HTR-8/SVneo (cell line): ENCODE measurements at places on chromosomes 6 and 20.

GRCh38 chr6:140636271-140636907, 1261.9 kb upstream of the CITED2 start:
- no peak for DNase-seq

GRCh38 chr6:37960139-37960935, 140.8 kb downstream of the ZFAND3 start:
- no peak for DNase-seq

GRCh38 chr6:114707081-114707620, 364.3 kb upstream of the HS3ST5 start:
- no peak for DNase-seq

DNA sequence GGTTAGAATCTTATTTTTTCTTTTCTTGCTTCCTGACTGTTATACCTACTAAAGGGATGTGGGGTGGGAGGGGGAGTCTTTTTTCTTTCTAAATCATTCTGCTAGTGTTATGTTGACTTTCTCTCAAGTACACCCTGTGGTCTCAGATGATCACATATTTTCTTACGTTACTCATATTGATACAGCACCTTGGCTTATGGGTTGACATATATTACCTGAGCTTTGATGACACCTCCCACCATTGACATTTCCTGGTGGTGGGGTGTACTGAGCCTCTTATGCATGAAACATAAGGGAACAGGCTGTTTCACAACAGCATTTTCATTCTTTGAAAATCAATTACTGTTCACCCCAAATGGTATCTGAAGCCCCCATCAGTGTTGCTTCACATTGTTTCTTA, 169.8 kb downstream of the MMS22L start:
- DNase-seq, result no peak

DNA sequence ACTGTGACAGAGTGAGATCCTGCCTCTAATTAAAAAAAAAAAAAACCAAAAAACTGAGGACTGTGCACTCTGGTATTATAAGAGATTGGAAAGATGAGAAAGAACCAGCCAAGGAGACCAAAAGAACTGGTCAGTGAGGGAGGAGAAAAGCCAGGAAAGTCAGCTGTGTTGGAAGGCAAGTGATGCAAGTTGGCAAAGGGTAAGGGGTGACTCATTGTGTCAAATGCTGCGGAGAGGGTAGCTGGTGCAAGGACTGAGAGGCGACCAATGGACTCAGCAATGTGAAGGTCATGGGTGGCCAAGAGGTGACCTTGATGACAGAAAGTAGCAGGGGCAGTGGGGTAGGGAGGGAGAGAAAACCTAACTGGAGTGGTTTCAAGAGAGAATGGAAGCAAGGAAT, 27.4 kb upstream of the LRRN4 start:
- no peak for DNase-seq

- no peak for DNase-seq
These were observed 447.2 kb downstream of the FRK start for GRCh38 chr6:115613488-115613887.

DNA sequence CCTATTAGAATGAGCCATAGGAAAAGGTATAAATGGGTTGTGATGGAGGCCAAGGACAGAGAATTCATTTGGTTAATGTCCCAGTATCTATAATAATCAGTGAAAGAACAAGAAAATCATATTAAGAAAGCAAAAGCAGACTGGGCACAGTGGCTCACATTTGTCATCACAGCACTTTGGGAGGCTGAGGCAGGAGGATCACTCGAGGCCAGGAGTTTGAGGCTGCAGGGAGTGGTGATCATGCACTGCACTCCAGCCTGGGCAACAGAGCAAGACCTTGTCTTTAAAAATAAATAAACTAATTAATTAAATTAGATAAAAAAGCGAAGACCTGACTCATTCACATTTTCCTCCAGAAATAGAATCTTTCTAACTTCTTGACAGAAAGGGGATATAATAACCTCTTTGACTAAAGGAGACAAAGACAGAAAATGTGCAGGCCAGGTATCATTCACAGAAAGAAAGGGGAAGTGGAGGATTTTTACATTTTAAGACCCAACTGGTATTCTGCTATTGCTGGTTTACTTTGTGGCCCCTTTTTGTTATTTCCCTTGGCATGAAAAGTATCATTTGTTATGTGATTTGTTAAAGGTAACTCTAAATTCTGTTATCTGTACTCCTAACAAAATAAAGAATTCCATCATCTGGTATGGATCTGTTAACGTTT, 31.9 kb upstream of the MAPK13 start:
- DNase-seq, result no peak

- no peak for DNase-seq
These were observed 17.1 kb downstream of the ALDH8A1 start for GRCh38 chr6:134932535-134933470.

DNA sequence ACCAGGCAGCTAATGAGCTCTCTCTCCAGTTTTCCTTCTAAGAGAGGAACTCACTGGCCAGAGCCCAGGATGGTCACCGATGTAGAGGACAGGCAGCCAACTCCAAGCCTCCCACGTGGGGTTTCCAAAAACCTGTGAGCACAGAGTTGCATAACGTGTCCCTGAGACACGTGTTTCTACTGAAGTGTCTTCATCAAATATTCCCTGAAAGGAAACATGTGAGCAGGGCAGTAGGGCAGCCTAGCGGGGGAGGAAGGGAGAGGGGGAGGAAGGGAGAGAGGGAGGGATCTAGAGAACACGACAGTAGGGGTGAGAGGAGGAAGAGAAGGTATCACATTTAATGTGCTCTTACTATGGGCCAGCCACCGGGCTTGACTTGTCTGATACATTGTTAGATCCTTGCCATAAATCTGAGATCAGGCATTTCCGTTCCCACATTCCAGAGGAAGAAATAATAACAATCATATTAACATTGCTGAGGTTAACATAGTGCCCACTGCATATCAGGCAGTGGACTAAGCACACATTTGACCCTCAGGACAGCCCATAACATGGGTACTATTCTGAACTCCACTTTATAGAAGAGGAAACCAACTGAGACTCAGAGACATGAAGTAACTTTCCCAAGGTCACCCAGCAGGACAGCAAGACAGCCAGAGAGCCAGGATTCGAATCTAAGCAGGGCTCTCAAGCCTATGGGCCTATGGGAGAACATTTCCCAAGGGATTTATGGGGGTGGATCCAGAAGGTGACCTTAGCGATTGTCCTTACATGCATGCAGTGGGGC, 4.5 kb upstream of the SYS1 start:
- peak; percentile 87 for DNase-seq

DNA sequence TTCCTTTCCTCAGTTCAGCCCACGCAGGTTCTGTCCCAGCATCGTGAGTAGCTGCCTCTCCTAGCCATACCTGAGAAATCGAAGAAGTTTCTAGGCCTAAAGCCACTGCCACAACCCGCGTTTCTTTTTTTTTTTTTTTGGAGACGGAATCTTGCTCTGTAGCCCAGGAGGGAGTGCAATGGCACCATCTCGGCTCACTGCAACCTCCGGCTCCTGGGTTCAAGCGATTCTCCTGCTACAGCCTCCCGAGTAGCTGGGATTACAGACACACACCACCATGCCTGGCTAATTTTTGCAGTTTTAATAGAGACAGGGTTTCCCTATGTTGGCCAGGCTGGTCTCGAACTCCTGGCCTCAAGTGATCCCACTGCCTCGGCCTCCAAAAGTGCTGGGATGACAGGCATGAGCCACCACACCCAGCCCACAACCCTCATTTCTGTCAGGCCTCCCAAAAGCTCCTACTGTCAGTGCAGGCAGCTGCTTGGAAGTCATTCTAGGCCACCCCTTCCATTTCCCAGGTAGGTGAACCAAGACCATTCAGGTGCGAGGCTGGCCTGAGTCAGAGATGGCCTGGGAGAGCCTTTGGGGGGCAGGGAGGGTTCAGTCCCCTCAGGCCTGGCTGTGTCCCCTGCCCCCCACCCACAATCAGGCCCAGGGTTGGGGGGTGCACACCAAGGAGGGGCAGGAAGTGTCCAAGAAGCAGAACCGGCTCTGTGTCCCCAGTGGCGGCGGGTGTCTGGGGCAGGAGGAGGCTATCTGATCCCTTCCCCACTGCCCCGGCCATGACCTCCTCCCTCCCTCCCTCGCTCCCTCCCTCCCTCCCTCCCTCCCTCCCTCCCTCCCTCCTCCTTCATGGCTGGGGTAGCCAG, 47.2 kb downstream of the NOL4L start:
- DNase-seq, result no peak

- no peak for DNase-seq
These were observed 108.4 kb downstream of the SCML4 start for GRCh38 chr6:107715550-107716321.

DNA sequence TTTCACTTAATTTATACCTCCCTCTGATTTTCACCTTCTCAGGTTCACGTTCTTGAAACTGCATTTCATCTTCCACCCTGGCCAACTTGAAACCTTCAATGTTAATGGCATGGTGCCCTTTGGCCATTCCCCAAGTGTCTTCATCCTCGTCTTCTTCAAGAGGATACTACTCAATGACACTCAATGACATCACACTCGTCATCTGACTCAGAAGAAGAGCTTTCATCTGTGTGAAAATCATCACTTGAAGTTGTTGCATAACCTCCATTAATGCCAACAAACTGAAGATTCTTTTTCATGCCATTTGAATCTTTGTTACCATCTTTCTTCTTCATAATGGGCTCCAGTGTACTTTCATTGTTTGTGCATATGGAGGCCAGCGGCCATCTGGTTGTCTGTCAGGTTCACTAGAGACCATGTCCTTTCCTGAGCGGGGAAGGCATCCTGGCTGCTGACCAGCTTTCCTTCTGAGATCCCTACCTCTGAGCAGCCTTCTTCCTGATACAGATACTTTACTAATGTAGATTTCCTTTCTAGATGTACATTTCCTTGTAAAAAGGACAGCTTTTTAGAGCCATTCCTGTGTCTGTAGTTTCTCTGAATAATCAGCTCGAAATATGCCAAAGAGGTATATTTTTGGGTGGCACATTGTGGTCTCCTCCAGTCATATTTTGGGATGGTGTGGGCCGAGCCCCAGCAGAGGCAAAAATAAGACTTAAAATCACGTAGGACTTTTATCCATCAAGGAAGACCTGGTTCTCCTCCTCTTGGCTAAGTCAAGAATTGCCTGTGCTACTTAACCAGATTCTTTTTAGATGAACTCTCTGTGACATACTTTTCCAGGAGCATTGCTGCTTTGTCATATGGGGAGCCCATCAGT, 21.3 kb downstream of the TRMT6 start:
- no peak for DNase-seq

- DNase-seq, result peak; percentile 59
These were observed 76.5 kb downstream of the ADGRG6 start for GRCh38 chr6:142378138-142378875.

DNA sequence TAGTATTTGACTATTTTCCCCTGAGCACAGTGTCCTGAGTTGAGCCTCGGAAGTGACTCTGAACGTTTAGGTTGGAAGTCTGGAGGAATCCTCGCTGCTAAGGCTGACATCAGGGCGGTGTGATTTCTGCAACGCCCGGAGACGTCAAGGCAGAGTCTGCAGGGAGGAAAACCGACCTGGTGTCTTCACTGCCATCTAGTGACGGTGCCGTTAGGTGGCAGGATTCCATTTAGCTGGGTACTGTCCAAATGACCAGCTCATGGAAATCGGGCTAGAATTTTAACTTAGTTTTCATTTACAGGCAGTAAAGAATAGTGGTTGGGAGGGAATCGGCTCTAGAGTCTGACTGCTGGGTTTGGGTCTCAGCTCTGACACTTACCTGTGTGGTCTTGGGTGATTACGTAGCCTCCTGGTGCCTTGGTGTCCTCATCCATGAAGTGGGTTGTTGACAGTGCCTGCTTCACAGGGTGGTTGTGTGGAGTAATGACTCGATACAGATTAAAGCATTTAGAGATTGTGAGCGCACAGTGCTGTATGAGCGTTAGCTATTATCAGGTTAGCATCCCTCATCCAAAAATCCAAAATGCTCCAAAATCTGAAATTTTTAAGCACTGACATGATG, 35.0 kb downstream of the FOXF2 start:
- DNase-seq, result peak; percentile 79

DNA sequence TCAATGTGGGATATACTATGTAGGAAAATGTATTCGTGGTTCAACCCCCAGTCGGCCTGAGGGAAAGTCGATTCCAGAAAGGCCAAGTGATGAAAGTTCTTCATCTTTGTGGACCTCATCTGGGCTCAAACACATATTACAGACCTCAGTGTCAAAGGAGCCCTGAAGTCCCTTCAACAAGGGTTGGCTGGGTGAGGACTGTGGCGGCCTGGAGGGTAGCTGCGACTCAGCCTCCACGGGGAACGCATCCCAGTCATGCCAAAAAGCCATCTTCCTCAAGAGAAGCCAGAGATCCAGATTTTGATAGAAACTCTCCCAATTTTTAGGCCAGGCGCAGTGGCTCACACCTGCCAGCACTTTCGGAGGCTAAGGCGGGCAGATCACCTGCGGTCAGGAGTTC, 158.6 kb upstream of the PTPN1 start:
- DNase-seq, result no peak

GRCh38 chr20:32970115-32970972, 33.9 kb downstream of the SUN5 start:
- no peak for DNase-seq

GRCh38 chr6:84361372-84362192, 134.1 kb upstream of the CEP162 start:
- no peak for DNase-seq

DNA sequence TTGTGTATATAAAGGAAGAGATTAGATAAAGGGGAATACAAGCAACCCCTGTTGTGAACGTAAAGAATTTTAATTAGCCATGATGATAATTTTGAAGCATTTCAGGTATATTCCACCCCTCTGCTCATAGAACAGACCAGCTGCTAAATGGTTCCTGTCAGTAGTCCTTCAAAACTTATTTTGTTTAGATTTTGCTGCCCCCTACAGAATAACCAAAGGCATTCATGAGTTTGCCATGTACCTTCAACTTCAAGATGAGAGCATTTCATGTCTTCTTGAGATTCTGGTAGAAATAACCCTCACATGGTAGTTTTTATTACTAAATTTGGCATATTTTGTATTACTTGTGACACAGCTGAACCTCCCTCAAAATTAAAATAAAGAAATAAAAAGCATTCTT, 1586.7 kb downstream of the HACE1 start:
- DNase-seq, result peak; percentile 7

DNA sequence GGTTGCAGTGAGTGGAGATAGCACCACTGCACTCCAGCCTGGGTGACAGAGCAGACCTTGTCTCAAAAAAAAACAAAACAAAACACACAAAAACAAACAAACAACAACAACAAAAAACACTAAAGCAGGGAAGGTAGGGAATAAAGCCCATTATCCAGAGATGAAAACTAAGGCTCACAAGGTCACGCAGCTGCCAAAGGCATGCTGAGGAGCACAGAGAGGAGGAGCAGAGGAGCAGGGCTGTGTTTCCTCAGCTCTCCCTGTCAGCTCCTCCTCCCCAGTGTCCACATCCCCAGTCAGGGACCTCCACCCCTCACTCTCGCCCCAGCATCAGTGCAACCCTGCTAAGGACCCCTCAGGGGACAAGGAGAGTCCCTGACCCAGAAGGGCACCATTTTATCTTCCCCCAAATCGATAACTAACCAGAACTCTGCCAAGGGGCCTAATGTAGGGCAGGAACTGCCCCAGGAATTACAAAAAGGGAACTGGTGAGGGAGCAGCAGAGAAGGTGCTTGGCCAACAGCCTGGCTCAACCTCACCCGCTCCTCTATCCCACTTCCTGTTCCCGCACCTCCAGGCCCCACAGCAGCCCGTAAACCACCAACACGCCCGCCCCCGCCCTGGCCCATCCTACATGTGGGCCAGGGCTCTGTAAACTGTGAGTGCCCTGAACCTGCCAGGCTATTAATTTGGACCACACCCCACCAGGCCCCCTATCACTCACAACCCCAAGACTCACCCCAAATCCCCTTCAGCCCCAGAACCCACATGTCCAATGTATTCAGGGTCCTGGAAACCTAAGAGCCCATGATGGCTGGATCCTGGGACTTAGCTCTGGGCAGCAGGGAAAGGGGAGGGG, 9.0 kb downstream of the TEAD3 start:
- peak; percentile 41 for DNase-seq

GRCh38 chr6:31402324-31403282, 792 bp upstream of the MICA start:
- no peak for DNase-seq
